ENCODE measurements at places on chromosomes 11 and 22. TPM values are rescaled to one million over a fixed set of nuclear protein-coding genes. Genes with fewer than 3 reads are reported as not detected.

GRCh38 chr11:94648789-94649188, 81.6 kb downstream of the PIWIL4 start:
- no peaks in the 10 kb centered on the region for H3K36me3 ChIP-seq
- no peak for DNase-seq
- H3K27ac ChIP-seq, result no peak overlapping the region

GRCh38 chr22:41987276-41987675, 11.3 kb upstream of the WBP2NL start:
- no peaks in the 10 kb centered on the region for H3K36me3 ChIP-seq
- H3K4me3 ChIP-seq, result no peak overlapping the region
- no peaks in the 10 kb centered on the region for H3K27me3 ChIP-seq
- no peaks in the 10 kb centered on the region for H3K4me1 ChIP-seq
- no peak overlapping the region for H3K27ac ChIP-seq

GRCh38 chr11:46984987-46985386, 48.4 kb downstream of the CSTPP1 start:
- H3K4me3 ChIP-seq, result no peak overlapping the region
- peaks cover 7% of the 10 kb centered on the region for H3K36me3 ChIP-seq
- no peaks in the 10 kb centered on the region for H3K4me1 ChIP-seq
- no peak overlapping the region for H3K27ac ChIP-seq

GRCh38 chr11:19746086-19746485, 33.4 kb downstream of the NAV2 start:
- H3K27ac ChIP-seq, result no peak overlapping the region
- no peak overlapping the region for H3K4me3 ChIP-seq
- no peaks in the 10 kb centered on the region for H3K4me1 ChIP-seq
- no peaks in the 10 kb centered on the region for H3K27me3 ChIP-seq

DNA sequence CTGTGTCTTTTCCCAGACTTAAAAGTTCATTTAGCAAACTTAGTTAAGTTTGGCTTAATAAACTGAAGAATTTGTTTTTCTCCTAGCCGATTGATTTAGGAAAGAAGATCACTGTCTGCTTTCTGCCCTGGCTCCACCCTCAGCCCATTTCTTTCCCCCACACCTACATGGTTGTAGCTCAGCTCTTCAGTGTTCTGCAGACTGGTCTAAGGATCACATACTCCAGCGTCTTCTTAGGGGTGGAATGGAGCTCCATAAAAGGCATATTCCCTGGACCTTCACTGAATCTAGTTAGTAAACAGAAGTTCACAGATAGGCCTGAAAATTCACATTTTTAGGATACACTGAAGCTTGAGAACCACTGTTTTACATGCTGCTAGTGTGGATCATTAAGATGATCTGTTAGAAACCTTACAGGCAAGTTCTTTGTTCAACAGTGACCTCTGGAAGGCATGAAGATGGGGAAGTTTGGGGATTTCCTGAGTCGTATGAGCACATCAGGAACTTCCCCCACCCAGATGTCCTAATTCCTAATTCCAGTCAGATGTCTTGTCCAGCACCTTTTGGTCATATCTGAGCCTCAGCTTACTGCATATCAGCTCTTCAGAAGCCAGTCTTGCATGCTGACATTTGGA, 16.8 kb downstream of the PIWIL4 start:
- no peak overlapping the region for H3K4me3 ChIP-seq
- H3K27ac ChIP-seq, result peak overlapping the region; percentile 16
- H3K27me3 ChIP-seq, result no peaks in the 10 kb centered on the region
- peaks cover 4% of the 10 kb centered on the region for H3K4me1 ChIP-seq

- H3K36me3 ChIP-seq, result no peaks in the 10 kb centered on the region
- no peaks in the 10 kb centered on the region for H3K27me3 ChIP-seq
These were observed 265.8 kb downstream of the GRM5 start for GRCh38 chr11:88799771-88800500.

DNA sequence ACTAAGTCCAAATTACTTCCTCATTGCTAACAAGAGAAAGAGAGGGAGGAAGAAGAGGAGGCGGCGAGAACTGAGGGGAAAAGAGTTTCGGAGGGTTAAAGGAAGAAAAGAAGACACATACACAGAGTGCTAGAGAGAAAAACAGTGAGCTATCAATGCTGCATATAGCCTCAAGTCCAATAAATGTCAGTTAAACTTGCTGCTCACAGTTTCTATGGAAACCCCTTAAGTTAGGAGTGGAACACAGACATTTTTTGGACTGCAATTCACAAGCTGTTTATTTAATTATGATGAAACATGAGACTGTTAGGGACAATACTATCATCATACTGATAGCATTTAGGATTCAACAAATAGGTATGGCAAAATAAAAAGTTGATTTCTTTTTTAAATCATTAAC, 1320.4 kb downstream of the LRRC4C start:
- no peaks in the 10 kb centered on the region for H3K36me3 ChIP-seq
- no peaks in the 10 kb centered on the region for H3K4me1 ChIP-seq
- no peaks in the 10 kb centered on the region for H3K27me3 ChIP-seq
- H3K27ac ChIP-seq, result no peak overlapping the region

DNA sequence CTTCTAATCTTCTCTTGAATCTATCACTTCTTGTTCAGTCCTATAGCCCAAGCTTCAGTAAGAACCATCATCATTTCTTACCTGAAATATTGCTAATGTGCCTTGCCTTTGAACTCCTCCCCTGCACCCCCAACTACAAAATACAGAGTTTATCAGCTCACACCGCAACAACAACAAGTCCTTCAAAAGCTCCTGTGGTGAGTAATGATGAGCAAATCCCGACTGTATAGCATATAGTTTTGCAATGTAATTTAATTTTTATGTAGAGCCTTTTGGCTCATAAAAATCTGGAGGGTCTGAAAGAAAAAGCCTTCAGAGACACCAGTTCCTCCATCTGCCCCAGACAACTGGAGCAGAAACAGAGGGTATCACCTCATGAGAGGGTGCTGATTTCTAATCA, 124.7 kb downstream of the ARHGAP32 start:
- no peaks in the 10 kb centered on the region for H3K36me3 ChIP-seq
- no peak for DNase-seq
- H3K27me3 ChIP-seq, result no peaks in the 10 kb centered on the region
- H3K4me1 ChIP-seq, result no peaks in the 10 kb centered on the region
- H3K4me3 ChIP-seq, result no peak overlapping the region

DNA sequence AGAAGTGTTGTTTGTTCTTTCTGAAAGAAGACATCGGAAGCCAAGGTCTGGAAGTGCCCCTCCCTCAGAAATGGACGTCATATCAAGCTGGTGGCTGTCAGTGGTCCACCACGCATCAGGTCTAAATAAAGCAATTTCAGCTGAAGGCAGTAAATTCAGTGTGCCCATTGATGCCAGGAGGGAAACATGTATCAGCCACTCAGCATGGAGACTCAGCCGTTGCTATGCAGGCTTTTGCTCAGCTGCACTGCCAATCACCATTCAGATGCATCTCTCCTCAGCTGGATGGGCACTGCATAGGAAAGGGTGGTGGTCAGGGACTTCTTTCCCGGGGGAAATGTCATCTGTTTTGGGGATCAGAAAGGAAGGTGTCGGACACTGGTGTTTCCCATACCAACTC, 878.2 kb downstream of the NTM start:
- H3K27ac ChIP-seq, result no peak overlapping the region
- H3K4me1 ChIP-seq, result no peaks in the 10 kb centered on the region
- H3K27me3 ChIP-seq, result no peaks in the 10 kb centered on the region

DNA sequence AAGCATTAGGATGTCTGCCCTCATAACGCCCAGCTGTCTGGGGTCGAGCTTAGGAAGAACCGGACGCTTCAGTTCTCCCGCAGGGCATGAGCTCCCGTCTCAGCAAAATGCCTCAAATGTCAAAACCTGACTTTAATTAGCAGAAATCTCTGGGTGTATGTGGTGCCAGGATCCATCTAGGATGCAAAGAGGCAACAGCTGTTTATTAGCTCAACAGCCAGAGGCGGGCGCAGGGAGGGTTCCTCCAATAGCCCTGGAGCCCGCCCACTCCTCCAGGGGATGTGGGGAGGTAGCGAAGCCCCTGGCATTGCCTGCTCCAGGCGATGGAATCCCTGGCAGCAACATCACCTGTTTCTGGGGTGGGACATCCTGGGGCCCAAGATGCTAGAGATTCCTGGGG, 39.4 kb upstream of the RTL6 start:
- no peaks in the 10 kb centered on the region for H3K36me3 ChIP-seq
- no peak for DNase-seq
- no peaks in the 10 kb centered on the region for H3K4me1 ChIP-seq

DNA sequence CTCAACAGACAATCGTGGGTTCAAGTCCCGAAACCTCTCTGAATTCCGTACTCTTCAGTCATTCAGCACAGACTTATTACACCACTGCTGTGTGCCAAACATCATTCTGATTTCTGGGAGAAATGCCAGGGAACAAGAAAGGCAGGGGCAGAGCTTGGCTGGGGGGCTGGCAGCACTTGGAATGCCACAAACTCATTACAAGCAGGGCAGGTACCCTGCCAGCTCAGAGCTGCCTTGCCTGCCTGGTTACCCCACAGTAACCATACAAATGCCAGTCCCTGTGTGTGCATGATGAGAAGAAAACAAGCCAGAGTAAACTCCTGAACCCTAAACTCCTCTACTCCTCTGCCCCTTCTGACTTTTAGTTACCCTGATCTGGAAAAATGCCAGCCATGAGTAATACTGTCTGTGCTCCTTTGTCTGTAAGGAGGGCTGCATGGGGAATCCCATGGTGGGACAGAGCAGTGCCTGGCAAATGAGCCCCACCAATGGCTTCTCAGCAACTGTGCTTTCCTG, 6.9 kb upstream of the RAD9A start:
- H3K4me3 ChIP-seq, result no peak overlapping the region
- no peaks in the 10 kb centered on the region for H3K36me3 ChIP-seq
- peaks cover 7% of the 10 kb centered on the region for H3K4me1 ChIP-seq
- H3K27ac ChIP-seq, result no peak overlapping the region
- DNase-seq, result no peak
- H3K27me3 ChIP-seq, result no peaks in the 10 kb centered on the region

DNA sequence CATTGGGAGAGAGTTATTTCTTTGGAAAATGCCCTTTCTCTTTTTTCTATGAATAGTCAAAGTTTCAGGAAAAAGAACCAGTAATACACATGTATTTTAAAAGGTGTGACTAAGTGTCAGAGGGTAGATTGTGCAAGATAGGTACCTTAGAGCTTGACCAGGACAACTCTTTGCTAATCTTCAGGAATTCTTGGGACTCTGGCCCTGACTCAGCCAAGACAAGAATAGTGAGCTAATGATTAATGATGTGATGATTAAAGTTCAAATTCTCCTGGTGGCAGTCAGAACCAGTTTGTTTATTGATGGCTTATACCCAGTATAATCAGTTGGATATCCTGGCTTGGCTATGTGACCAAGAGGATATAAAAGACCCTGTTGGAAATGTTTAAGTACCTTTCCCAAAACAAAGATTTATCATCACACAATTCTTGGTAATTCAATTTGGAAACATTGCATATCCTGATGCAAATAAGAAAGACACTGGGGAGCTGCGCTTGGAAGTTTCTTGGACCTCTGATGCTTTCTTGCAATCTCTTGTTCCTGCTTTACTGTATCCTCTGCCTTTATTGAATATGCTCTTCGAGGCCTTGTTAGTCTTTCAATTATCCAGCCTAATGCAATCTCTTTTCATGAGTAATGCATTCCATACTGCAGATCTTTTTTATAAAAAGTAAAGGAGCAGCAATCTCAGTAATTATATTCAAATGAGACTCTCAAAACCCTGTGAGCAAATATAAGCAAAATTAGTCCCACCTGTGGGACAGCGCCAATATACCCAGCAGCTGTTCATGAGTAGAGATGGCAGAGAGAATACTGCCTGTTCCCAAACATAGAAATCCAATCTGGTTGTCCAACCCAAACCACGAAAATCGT, 48.0 kb upstream of the CEP126 start:
- H3K27me3 ChIP-seq, result no peaks in the 10 kb centered on the region
- no peaks in the 10 kb centered on the region for H3K36me3 ChIP-seq
- H3K4me1 ChIP-seq, result no peaks in the 10 kb centered on the region
- peak overlapping the region; percentile 8 for H3K27ac ChIP-seq
- peak; percentile 29 for DNase-seq

GRCh38 chr11:76303399-76303798, 77.5 kb downstream of the THAP12 start:
- H3K36me3 ChIP-seq, result no peaks in the 10 kb centered on the region
- H3K27ac ChIP-seq, result no peak overlapping the region
- DNase-seq, result no peak
- H3K4me3 ChIP-seq, result no peak overlapping the region
- H3K27me3 ChIP-seq, result peaks cover 3% of the 10 kb centered on the region

PATE2 gene
- total RNA-seq, result not detected

GTSE1 gene
- 0.94 TPM for total RNA-seq
